ENCODE measurements at places on chromosomes 6 and 20. TPM values are rescaled to one million over a fixed set of nuclear protein-coding genes. Genes with fewer than 3 reads are reported as not detected.

Gene THBS2
- total RNA-seq = not detected

DNA sequence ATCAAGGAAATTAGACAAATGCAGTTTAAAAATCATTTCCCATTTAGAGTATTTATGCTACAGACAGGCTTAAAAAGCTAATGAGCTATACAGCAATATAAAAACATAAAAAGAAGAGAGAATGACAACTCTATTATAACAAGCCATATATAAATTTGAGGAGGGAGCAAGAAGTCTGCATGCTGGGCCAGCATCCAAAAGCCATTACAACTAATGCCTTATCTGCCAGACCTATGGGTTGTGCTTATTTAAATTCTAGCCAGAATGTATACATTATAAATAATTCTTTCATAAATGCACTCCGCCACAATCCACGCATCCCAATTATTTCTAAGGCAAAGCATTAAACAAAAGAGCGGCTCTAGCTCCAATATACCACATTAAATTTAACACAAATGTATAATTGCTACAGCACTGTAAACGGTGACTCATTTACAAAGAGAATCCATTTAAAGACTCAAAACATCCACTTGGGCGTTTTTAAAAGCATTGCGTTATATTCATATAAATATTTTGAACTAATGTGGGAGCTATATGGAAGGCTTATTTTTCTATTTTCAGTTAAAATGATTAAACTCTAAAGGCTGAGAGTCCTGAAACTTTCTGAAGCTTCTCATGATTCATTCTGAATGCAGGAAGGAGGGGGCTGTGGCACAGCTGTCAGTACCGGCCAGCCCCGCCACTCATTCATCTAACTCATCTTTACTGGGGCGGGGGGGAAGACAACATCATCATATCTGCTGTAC is 37.7 kb upstream of the RAB22A start:
- peak overlapping the region; percentile 35 for H3K27ac ChIP-seq
- H3K27me3 ChIP-seq = no peaks in the 10 kb centered on the region
- peaks cover 27% of the 10 kb centered on the region for H3K36me3 ChIP-seq
- peak; percentile 78 for DNase-seq
- H3K4me1 ChIP-seq = peaks cover 38% of the 10 kb centered on the region

Gene SMIM8
- total RNA-seq = 8.0 TPM

Gene TRIM10
- total RNA-seq = 0.19 TPM

DNA sequence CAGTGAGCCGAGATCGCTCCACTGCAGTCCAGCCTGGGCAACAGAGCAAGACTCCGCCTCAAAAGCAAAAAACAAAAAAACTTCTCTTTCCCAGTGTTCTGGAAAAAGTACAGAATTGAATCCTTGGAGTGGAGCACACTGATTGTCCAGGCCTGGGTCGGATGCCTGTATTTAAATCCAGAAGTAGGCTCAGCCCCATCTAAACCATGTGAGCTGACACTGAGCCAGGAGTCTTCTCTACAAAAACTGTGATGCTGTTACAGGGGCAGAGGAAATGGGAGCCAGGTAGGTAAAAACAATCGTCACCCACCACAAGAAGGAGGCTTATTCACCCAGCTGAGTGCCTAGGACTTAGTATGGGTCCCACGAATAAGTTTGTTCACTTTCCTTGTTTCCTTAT is 43.0 kb upstream of the PTPN1 start:
- no peaks in the 10 kb centered on the region for H3K36me3 ChIP-seq
- no peak overlapping the region for H3K27ac ChIP-seq
- DNase-seq = no peak
- no peak overlapping the region for H3K4me3 ChIP-seq

Gene ANGPT4
- total RNA-seq = not detected

DNA sequence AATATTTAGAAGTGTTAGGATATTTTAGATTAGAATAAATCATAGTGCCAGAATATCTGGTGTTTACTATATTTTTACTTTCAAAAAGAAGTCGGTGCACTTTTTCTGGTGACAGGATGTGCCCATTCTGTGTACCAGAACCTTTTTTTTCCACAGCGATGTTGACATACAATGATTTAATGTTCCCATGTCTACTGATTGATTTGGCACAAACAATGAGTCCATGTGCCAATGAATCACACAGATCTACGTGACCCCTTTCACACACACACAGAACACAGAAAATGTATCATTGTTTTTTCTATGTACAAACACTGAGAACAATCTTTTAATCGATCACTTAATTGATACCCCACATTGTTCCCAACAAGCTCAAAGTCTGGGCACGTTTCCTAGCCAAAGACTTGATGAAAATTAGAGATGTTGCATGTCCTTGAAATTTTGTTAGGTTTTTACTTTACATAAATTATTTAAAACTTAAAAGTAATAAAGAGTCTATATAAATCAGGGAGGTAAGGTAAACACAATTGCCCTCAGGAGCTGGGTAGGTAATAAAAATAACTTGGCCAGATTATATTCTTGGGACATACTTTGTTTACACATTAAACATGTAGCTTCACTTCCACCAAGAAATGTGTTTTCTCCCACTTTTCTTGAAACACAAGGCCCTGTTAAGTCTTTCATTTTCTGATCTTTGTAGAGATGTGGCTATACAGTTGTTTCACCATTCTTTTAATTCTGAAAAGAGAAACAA is 36.4 kb upstream of the SOX4 start:
- H3K27ac ChIP-seq = no peak overlapping the region
- H3K36me3 ChIP-seq = no peaks in the 10 kb centered on the region
- no peak for DNase-seq

DNA sequence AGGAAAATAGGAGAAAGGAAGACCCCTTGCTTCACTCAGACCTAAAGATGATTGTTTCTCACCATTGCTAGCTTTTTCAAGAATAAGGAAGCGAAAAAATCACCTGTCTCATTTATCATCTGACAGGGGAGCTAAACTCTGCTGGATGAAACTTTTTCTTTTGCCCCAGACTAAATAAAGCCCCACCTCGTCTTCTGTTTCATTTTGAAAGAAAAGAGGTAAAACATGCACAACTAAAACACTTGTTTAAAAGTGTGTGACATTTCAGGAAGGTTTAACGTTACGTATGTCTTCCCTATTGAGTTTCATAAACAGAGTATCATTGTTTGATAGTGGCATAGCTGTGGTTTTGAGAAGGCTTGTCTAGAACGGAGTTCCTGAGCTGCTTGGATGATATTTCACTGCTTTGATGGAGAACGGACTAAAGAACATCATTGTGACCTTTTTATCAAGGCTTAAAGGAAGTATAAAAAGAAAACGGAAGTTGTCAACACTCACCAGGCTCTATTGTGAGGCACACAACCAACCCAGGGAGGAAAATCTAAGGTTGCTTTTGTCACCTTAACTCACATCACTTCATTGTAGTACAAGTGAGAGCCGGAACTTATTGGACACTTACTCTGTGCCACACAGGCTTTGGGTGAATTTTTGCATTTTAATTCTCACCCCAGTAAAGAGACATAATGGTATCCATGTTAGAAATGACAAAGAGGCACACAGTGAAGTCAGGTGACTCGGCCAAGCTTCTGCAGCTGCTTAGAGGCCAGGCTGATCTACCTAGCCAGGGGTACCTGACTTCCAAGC is 29.5 kb downstream of the TSHZ2 start:
- peak; percentile 60 for DNase-seq
- H3K27ac ChIP-seq = peak overlapping the region; percentile 99
- peak overlapping the region; percentile 71 for H3K4me3 ChIP-seq
- H3K27me3 ChIP-seq = no peaks in the 10 kb centered on the region

DNA sequence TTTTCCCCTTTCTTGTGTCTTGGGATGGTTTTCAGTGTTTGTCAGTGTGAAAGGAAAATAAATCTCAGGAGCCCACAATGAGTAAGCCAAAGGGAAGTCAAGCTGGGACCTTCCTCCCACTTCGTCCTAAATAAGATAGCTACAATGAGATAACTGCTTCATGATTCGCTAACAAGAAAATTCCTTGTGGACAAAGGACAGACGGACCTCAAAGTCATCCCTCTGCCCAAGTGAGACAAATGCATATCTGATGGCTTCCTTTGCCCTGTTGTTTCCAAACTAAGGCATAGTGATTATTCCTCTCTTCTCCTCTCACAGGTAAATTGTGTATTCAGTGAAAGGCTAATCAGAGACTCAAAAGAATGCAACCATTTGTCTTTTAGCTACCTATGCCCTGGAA is 26.1 kb upstream of the ADTRP start:
- no peak for DNase-seq
- no peak overlapping the region for H3K4me3 ChIP-seq
- no peaks in the 10 kb centered on the region for H3K27me3 ChIP-seq
- no peaks in the 10 kb centered on the region for H3K36me3 ChIP-seq

Gene FUT9
- total RNA-seq = not detected

DNA sequence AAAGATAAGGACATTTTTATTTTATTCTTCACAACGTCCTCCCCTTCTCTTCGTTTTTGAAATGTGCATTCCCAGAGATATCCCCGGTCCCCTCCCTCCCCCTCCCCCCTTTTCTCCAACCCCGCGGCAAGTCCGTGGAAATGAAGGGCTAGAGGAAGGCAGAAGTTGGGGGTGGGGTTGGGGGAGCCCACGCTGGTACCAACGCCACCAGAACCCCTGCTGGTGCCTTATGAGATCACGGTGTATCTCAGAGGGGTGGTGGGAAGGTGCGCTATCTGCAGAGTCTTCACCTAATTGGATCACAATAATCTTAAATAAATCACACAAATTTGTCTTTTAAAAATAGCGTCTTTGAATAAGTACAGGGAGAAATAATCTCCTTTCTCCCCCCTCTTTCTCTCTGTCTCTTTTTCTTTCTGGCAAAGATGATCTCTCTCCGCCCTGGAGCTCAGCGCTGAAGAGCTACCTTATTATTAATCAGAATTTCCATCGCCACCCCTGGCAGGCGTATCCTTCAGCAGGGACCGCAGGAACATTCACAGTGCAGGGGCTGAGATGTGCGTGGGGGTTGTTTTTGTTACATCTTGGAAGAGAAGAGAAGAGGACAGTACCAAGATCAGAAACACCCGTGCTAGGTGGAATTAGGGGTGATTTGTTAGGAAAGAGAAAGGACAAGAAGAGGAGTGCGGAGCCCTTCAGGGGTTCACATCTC is 915 bp downstream of the CLVS2 start:
- no peak for DNase-seq
- peaks cover 6% of the 10 kb centered on the region for H3K4me1 ChIP-seq
- H3K36me3 ChIP-seq = no peaks in the 10 kb centered on the region
- H3K4me3 ChIP-seq = no peak overlapping the region
- H3K27ac ChIP-seq = no peak overlapping the region

DNA sequence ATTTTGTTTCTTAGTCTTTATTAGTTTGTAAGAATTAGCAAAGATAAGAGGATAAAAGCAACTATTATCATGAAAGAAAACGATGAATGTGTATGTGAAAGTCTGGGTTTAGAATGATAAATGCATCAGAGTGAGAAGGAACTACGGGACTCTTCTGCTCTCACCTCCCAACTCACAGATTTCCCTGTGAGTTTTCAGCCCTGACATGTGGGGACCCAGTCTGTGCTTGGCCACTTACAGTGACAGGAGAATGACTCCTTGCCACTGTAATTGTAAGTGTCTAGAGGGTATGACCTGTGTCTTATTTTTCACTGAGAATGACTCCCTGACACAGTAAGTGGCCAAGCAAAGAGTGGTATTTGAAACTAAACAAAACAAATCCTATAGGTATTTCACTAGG is 2.5 kb downstream of the HLA-DPA1 start:
- DNase-seq = no peak
- H3K27me3 ChIP-seq = peaks cover 4% of the 10 kb centered on the region
- H3K27ac ChIP-seq = no peak overlapping the region
- no peak overlapping the region for H3K4me3 ChIP-seq
- H3K4me1 ChIP-seq = peaks cover 20% of the 10 kb centered on the region
- H3K36me3 ChIP-seq = no peaks in the 10 kb centered on the region

- H3K4me1 ChIP-seq = peaks cover 5% of the 10 kb centered on the region
- H3K36me3 ChIP-seq = no peaks in the 10 kb centered on the region
- no peak for DNase-seq
- no peaks in the 10 kb centered on the region for H3K27me3 ChIP-seq
Observed at GRCh38 chr6:129860908-129861665, at the start of gene TMEM244. TSS of gene TMEM244 (minus strand) at chr6:129861315. CDS start at chr6:129861188, 127 bp downstream.

- DNase-seq = no peak
- peak within 1 kb of the TSS; percentile 82 for H3K4me3 ChIP-seq
- no peaks in the 10 kb centered on the region for H3K36me3 ChIP-seq
- no peak within 1 kb of the TSS for H3K27ac ChIP-seq
- H3K4me1 ChIP-seq = peaks cover 11% of the 10 kb centered on the region
Observed at GRCh38 chr6:41780551-41781365, at the start of gene PRICKLE4. TSS of gene PRICKLE4 (plus strand) at chr6:41780782. CDS start at chr6:41783474, 2,692 bp downstream.

- H3K4me1 ChIP-seq = peaks cover 3% of the 10 kb centered on the region
- H3K27me3 ChIP-seq = peaks cover 8% of the 10 kb centered on the region
- H3K36me3 ChIP-seq = no peaks in the 10 kb centered on the region
Observed at GRCh38 chr6:25627001-25627400, 25.0 kb upstream of the SCGN start.

GRCh38 chr6:50935442-50935841 is 116.8 kb downstream of the TFAP2B start:
- no peak overlapping the region for H3K27ac ChIP-seq
- no peaks in the 10 kb centered on the region for H3K4me1 ChIP-seq
- no peak for DNase-seq
- no peak overlapping the region for H3K4me3 ChIP-seq
- no peaks in the 10 kb centered on the region for H3K36me3 ChIP-seq

DNA sequence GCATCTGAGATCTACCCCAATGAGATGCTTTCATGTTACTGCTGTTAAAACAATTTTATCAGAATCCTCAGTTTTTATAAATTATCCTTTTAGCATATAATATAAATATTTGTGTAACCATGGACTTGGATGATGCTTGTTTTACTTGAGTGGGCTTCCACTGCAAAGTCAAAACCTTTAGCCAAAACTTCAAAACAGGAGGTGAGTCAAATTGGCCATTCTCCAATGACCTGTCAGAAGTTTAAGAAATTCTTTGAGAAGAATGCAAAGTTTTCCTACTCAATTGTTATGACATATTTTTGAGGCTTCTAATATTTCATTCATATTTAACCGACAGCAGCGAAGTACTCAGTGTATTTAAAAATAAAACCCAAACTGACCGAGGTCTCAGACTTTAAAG is 507.9 kb downstream of the EYS start:
- H3K27me3 ChIP-seq = no peaks in the 10 kb centered on the region
- no peak overlapping the region for H3K27ac ChIP-seq
- H3K4me3 ChIP-seq = no peak overlapping the region
- no peak for DNase-seq
- no peaks in the 10 kb centered on the region for H3K36me3 ChIP-seq
- no peaks in the 10 kb centered on the region for H3K4me1 ChIP-seq

GRCh38 chr20:14507711-14508110 is 170.3 kb upstream of the FLRT3 start:
- no peaks in the 10 kb centered on the region for H3K36me3 ChIP-seq
- DNase-seq = no peak
- H3K27me3 ChIP-seq = no peaks in the 10 kb centered on the region
- H3K27ac ChIP-seq = no peak overlapping the region
- H3K4me3 ChIP-seq = no peak overlapping the region

- H3K36me3 ChIP-seq = no peaks in the 10 kb centered on the region
- DNase-seq = no peak
- no peak overlapping the region for H3K27ac ChIP-seq
- peaks cover 81% of the 10 kb centered on the region for H3K4me1 ChIP-seq
- H3K4me3 ChIP-seq = no peak overlapping the region
- no peaks in the 10 kb centered on the region for H3K27me3 ChIP-seq
Observed at GRCh38 chr6:16688984-16689636, 72.2 kb downstream of the ATXN1 start.

Gene PNLDC1
- 0.40 TPM for total RNA-seq
